GM23248 (cell line): ENCODE measurements at places on chromosomes 1 and 21. TPM values are rescaled to one million over a fixed set of nuclear protein-coding genes. Genes with fewer than 3 reads are reported as not detected.

RGSL1 gene
- not detected in 2 replicates for polyA plus RNA-seq

KCNN3 gene
- not detected in 2 replicates for polyA plus RNA-seq

NMNAT2 gene
- 3.6 and 4.2 TPM in 2 replicates for polyA plus RNA-seq

AMY1C gene
- polyA plus RNA-seq, result not detected in 2 replicates

ST6GALNAC3 gene
- not detected in 2 replicates for polyA plus RNA-seq

JUN gene
- 43.4 and 45.3 TPM in 2 replicates for polyA plus RNA-seq

CATSPER4 gene
- polyA plus RNA-seq, result not detected in 2 replicates

IL19 gene
- not detected in 2 replicates for polyA plus RNA-seq

RAB25 gene
- polyA plus RNA-seq, result not detected in 2 replicates

GREM2 gene
- polyA plus RNA-seq, result 83.8 and 86.5 TPM in 2 replicates

TSHB gene
- polyA plus RNA-seq, result not detected in 2 replicates

SERBP1 gene
- polyA plus RNA-seq, result 156 and 165 TPM in 2 replicates

CRP gene
- not detected in 2 replicates for polyA plus RNA-seq

PALMD gene
- polyA plus RNA-seq, result 0.09 and 0.10 TPM in 2 replicates

GFI1 gene
- polyA plus RNA-seq, result not detected in 2 replicates

USH2A gene
- polyA plus RNA-seq, result 0.01 TPM in 1 of 2 replicates, not detected in the other

SMYD3 gene
- polyA plus RNA-seq, result 39.1 and 44.8 TPM in 2 replicates

PGBD5 gene
- 0.15 and 0.23 TPM in 2 replicates for polyA plus RNA-seq

CHRNB2 gene
- not detected in 2 replicates for polyA plus RNA-seq

LMO4 gene
- polyA plus RNA-seq, result 22.6 and 23.8 TPM in 2 replicates

CR1 gene
- polyA plus RNA-seq, result not detected in 2 replicates

LUZP1 gene
- 52.2 and 55.8 TPM in 2 replicates for polyA plus RNA-seq

EXO1 gene
- polyA plus RNA-seq, result 6.2 and 6.3 TPM in 2 replicates

IQCC gene
- polyA plus RNA-seq, result 1.7 and 2.2 TPM in 2 replicates

SPRR2F gene
- not detected in 2 replicates for polyA plus RNA-seq

TMEM82 gene
- not detected in 2 replicates for polyA plus RNA-seq

VANGL2 gene
- polyA plus RNA-seq, result not detected in 2 replicates

NBPF20 gene
- polyA plus RNA-seq, result 0.68 and 1.5 TPM in 2 replicates

SEMA4A gene
- polyA plus RNA-seq, result 0.35 and 0.51 TPM in 2 replicates

ACP6 gene
- 9.3 and 11.0 TPM in 2 replicates for polyA plus RNA-seq

CYYR1 gene
- polyA plus RNA-seq, result 0.10 and 0.19 TPM in 2 replicates

TNFSF18 gene
- polyA plus RNA-seq, result 0.11 TPM in 1 of 2 replicates, not detected in the other

KRTAP21-1 gene
- not detected in 2 replicates for polyA plus RNA-seq

SLC5A3 gene
- polyA plus RNA-seq, result 2.6 and 3.0 TPM in 2 replicates

HAO2 gene
- not detected in 2 replicates for polyA plus RNA-seq

ETS2 gene
- polyA plus RNA-seq, result 7.3 and 7.9 TPM in 2 replicates

ATP1B1 gene
- polyA plus RNA-seq, result 15.2 and 16.1 TPM in 2 replicates

LCE1C gene
- not detected in 2 replicates for polyA plus RNA-seq

PLA2G2D gene
- not detected in 2 replicates for polyA plus RNA-seq

UTS2 gene
- not detected in 2 replicates for polyA plus RNA-seq

ARHGEF10L gene
- 6.0 TPM in 2 replicates for polyA plus RNA-seq

KCNJ9 gene
- polyA plus RNA-seq, result not detected in 2 replicates

SLC9A1 gene
- polyA plus RNA-seq, result 20.0 and 23.7 TPM in 2 replicates

FCGR3B gene
- polyA plus RNA-seq, result not detected in 2 replicates

AUNIP gene
- 2.3 and 3.2 TPM in 2 replicates for polyA plus RNA-seq

C1orf105 gene
- polyA plus RNA-seq, result not detected in 2 replicates

KRTAP11-1 gene
- not detected in 2 replicates for polyA plus RNA-seq

WARS2 gene
- 7.9 and 9.6 TPM in 2 replicates for polyA plus RNA-seq

GCSAML gene
- polyA plus RNA-seq, result not detected in 2 replicates

MCM3AP gene
- 30.9 and 32.7 TPM in 2 replicates for polyA plus RNA-seq

TIPRL gene
- 62.9 and 67.2 TPM in 2 replicates for polyA plus RNA-seq

NOS1AP gene
- 0.18 TPM in 1 of 2 replicates, not detected in the other for polyA plus RNA-seq

TMEM52 gene
- polyA plus RNA-seq, result 0.28 and 0.40 TPM in 2 replicates
